Upper lobe of left lung (tissue), 6 donors: ENCODE measurements at places on chromosomes 6 and 20. TPM values are rescaled to one million over a fixed set of nuclear protein-coding genes. Genes with fewer than 3 reads are reported as not detected.

- H3K4me1 ChIP-seq: peaks cover 3% of the 10 kb centered on the region
- H3K27ac ChIP-seq: no peak overlapping the region
- no peak for DNase-seq
Measured at GRCh38 chr6:13260831-13261230, 67.5 kb downstream of the TBC1D7 start.

GRCh38 chr6:122392564-122393350 lies 6.7 kb upstream of the HSF2 start:
- no peak overlapping the region for H3K27ac ChIP-seq
- DNase-seq: no peak
- no peaks in the 10 kb centered on the region for H3K36me3 ChIP-seq
- no peak overlapping the region for H3K4me3 ChIP-seq
- H3K27me3 ChIP-seq: no peaks in the 10 kb centered on the region
- no peaks in the 10 kb centered on the region for H3K4me1 ChIP-seq

DNA sequence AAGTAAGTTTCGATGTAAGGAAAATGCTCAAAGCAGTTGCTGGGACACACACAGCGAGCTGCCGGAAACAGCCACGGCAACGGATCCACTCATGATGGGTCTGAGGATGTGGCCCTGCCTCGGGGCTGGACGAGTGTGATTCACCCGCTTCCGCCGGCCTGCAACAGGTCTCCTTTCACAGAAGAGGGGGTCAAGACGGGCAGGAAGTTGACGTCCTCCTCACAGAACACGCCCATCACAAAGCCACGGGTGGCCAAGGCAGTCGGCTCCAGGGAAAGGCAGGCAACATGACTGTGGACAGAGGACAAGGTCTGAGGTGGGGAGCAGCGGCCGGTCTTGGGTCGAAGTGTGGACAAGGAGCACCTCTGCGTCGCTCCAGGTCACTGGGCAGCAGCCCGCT lies 29.9 kb upstream of the SMOC2 start:
- H3K27me3 ChIP-seq: no peaks in the 10 kb centered on the region
- no peak overlapping the region for H3K4me3 ChIP-seq
- H3K36me3 ChIP-seq: no peaks in the 10 kb centered on the region
- no peak overlapping the region for H3K27ac ChIP-seq

The BCL2L1 gene
- total RNA-seq: 245 TPM
